ENCODE measurements at places on chromosomes 1 and 21.

- DNase-seq: no peak
Observed at GRCh38 chr1:32741413-32742198, 39.0 kb upstream of the SYNC start.

DNA sequence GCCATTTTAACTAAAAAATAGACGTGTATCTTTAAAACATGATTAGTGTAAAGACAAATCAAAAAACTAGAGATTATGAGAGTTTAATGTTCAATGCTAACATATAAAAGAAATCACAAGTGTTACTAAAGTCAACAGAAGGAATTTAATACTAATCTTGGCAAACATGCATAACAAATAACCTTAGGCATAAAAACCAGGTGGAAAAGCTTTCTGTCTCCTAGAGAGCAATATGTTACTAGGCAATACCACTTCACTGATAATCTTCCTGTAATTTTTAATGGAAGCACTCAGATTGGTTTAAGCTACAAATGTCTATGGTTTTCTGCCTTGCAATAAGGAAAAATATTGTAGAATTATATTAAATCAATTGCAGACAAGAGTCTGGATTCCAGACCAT lies 121.9 kb downstream of the NME7 start:
- DNase-seq: no peak

GRCh38 chr1:41576206-41576605 lies 91.7 kb upstream of the EDN2 start:
- no peak for DNase-seq

DNA sequence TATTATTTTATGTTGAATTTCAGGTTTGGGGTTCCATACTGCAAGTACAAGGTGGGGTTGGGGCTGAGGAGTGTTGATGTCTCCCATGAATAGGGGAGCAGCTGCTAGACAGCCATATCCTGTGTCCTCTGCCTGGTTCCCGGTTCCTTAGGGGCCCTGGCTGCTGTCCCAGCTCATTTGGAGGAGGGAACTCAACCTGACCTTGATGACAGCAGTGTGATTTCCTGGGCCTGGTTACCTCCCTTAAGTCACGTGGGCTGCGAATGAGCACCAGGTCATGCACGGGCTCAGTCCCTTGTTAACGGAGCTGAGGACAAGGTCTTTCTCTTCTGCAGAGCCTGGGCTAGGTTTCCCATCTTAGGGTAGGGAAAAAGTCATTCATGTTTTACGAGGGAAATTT lies 85.1 kb downstream of the MTR start:
- no peak for DNase-seq

Measured in vagina (tissue), 2 donors.